ENCODE measurements at places on chromosomes 1 and 21. TPM values are rescaled to one million over a fixed set of nuclear protein-coding genes. Genes with fewer than 3 reads are reported as not detected.

Gene SPRR2E
- total RNA-seq, result not detected

Gene MR1
- total RNA-seq, result 20.7 TPM

Gene SCCPDH
- 17.0 TPM for total RNA-seq

Gene CELF3
- total RNA-seq, result not detected

Gene FAM72C
- total RNA-seq, result 0.87 TPM

Gene PLD5
- not detected for total RNA-seq

Gene NUP210L
- not detected for total RNA-seq

Gene CRNN
- total RNA-seq, result not detected

Gene OR2L13
- not detected for total RNA-seq

Gene KRTAP21-2
- total RNA-seq, result not detected

Gene AMY1C
- total RNA-seq, result not detected

Gene DNM3
- 0.05 TPM for total RNA-seq

Gene ZBTB17
- 10.0 TPM for total RNA-seq

Gene ENAH
- 95.5 TPM for total RNA-seq

Gene SERINC2
- 0.68 TPM for total RNA-seq

Gene KCNQ4
- total RNA-seq, result 0.10 TPM

Gene RUNX1
- total RNA-seq, result 71.9 TPM

Gene GCSAML
- total RNA-seq, result not detected
